ENCODE measurements at places on chromosomes 1 and 21.

GRCh38 chr1:41101076-41101475 is 79.6 kb upstream of the SLFNL1 start:
- no peak for DNase-seq

DNA sequence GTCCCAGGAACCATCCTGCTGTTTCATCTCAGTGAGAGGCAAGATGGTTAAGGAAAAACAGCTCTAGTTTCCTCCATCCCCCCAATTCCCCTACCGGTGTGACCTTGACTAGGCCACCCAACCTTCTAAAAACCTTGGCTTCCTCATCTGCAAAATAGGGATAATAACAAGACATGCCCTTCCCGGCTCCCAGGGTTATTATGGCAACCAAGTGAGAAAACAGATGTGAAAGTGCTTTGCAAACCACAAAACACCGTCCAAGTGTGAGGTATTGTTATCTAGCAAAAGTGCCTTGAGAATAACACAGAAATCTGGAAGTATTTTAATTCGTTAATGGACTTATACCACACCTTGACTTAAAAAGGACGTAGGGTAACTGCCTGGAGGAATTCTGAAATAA is 62.7 kb downstream of the ITPKB start:
- no peak for DNase-seq

DNA sequence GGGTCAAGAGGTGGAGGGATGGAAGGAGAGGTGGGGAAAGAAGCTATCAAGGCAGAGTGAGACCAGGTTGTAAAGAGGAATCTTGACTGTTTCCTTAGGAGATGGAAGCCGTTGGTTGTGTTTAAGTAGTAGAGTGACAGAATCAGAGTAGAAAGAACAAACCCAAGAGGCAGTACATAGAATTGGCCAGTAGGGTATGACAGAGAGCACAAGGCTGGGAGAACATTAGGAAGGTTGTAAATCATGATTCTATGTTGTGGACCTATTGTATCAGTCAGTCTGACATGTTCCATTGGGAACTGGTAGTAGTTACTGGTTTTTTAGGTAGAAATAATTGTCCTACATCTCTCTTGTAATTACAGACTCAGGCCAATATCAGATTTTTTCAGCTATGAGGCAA is 486.9 kb upstream of the USP24 start:
- no peak for DNase-seq

GRCh38 chr1:208209286-208209685 is 34.9 kb downstream of the PLXNA2 start:
- no peak for DNase-seq

GRCh38 chr1:182085726-182086125 is 24.2 kb upstream of the ZNF648 start:
- DNase-seq = no peak

- DNase-seq = no peak
Observed at GRCh38 chr1:200215350-200215749, 187.8 kb downstream of the NR5A2 start.

- DNase-seq = no peak
Observed at GRCh38 chr1:234913278-234913649, 215.4 kb downstream of the TOMM20 start.

- DNase-seq = no peak
Observed at GRCh38 chr1:183443466-183443865, 25.3 kb upstream of the NMNAT2 start.

DNA sequence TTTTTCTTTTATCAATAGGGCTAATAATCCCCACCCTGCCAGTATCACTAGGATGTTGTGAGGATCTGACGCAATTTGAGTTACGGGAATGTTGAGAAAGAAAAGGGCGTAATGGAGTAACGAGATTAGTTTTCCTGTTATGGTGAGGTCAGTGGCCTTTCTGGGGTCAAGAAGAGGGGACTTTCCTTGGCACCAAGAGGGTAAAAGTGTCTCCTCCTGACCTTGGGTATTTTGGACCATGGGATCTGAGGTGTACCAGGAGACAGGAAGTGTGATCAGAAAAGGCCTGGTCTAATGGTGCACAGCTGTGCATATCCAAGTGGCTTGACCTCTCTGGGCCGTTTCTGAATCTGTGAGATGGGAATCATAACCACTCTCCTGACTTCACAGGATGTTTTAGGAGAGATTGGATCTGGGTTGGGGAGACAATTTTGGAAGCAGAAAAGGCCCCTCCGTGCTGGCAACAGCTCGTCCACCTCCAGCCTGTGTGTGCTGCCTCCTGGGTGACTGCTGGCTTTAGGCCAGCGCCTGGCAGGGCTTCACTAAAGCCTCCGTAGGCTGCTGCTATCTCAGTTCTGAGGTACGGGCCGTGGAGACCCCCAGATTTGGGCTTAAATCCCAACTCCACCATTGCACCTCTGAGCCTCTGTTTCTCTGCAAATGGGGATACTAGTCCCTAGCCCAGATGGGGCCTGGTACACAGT is 37.1 kb downstream of the ALPL start:
- DNase-seq = no peak

- DNase-seq = no peak
Observed at GRCh38 chr1:159915571-159916241, 9.6 kb downstream of the TAGLN2 start.

- DNase-seq = no peak
Observed at GRCh38 chr1:193259636-193260035, 73.2 kb upstream of the B3GALT2 start.

- DNase-seq = no peak
Observed at GRCh38 chr1:227038401-227038800, 98.3 kb downstream of the COQ8A start.

GRCh38 chr1:99852648-99853047 is 2.5 kb downstream of the AGL start:
- DNase-seq = no peak

DNA sequence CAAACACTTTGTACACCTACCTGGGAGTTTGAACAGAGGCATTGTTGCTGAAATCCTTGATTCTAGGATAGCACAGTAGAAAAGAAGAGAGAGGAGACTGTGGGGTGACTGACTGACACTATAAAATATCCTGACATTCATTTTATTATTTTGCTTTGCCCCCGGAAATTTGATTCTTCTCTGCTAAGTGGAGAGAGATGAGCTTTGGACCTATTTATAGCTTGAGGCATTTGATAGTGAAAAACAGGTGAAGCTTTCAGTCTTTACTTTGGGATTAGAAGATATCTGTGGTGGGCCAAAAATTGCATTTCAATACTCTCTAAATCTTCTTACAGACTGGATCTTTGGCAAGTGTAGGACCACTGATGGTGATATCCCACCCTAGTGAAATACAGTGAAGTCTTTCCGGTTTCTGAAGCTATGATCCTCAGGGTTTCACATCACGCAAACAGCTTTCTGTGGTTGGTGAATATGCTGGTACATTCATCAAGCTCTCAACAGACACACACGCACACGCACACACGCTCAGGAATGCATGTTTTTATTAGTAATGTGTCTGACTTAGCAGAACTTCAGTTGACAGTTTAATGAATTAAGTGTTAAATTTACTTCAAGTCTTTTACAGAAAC is at the start of gene AMPD1:
Gene AMPD1, minus strand, starts transcription at position 117 of the 629 bp plus-strand sequence. Its CDS starts 75 bp downstream, at position 42.
- DNase-seq = no peak

- no peak for DNase-seq
Observed at GRCh38 chr1:29779146-29779545, 542.8 kb downstream of the PTPRU start.

- no peak for DNase-seq
Observed at GRCh38 chr1:158180741-158181576, at the start of gene CD1D. Gene CD1D, plus strand, starts transcription at chr1:158180895. Its CDS starts 207 bp downstream, at chr1:158181102.

GRCh38 chr1:30598571-30599114 is 124.7 kb downstream of the MATN1 start:
- no peak for DNase-seq

- DNase-seq = no peak
Observed at GRCh38 chr1:201468844-201469644, at the start of gene PHLDA3. Gene PHLDA3, minus strand, starts transcription at chr1:201469188. Its CDS starts 402 bp downstream, at chr1:201468786.

DNA sequence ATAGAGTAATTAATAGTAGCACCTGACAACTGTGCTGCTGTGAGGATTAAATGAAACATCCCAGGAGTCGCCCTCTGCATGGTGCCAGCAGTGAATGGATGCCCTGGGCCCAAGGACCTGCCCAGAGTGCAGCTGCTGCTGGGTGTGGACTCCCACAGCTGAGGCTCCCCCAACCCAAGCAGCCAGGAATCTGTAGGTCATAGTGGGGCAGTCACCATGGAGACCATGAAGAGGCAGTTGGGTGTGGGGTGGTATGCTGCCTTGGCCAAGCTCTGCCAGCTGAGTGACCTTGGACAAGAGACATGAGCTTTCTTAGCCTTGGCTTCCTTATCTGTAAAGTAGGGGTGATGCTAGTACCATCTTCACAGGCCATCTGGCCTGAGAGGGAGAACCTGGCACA is 9.4 kb downstream of the OLIG2 start:
- DNase-seq = no peak

DNA sequence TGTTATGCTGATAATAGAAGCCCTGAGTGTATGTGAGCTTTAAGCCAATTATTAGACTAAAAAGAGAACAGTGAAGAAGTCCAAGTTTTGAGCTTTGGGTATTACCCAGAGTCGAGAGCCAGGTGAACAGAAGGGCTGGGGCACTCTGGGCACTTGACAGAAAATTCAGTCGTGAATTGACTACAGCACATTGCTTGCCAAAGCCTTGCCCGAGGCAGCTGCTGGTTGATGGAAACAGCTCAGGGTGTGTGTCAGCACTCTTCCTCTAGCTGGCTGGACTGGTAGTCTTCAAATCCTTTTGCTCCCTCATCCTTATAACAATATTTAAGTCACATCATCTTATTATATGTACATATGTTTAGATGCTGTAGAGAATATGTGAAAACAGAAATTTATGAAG is 21.3 kb downstream of the PDE4B start:
- no peak for DNase-seq

GRCh38 chr21:23401278-23401677 is 2206.0 kb downstream of the MRPL39 start:
- DNase-seq = no peak

GRCh38 chr1:220954321-220955075 is 75.3 kb downstream of the HLX start:
- no peak for DNase-seq

DNA sequence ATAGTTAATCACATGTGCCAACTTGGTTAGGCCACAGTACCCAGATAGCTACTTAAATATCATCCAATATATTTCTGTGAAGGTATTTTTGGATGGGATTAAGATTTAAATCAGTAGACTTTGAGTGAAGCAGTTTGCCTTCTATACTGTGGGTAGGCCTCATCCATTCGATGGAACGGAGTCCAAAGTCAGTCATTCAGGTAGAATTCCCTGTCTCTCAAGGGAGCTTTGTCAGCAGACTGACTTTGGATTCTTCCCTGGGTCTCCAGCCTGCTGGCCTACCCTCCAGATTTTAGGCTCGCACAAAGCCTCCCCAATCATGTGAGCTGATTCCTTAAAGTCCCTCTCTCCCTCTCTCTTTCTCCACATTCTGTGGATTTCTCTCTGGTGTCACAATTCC is 145.1 kb upstream of the MAGI3 start:
- no peak for DNase-seq

- no peak for DNase-seq
Observed at GRCh38 chr1:234595899-234596298, 14.1 kb downstream of the IRF2BP2 start.

GRCh38 chr1:40122855-40123254 is 25.8 kb upstream of the PPT1 start:
- DNase-seq = no peak

GRCh38 chr1:9823943-9824701 is at the start of gene CLSTN1:
Gene CLSTN1, minus strand, starts transcription at chr1:9823965. Its CDS starts 232 bp downstream, at chr1:9823733.
- DNase-seq = peak; percentile 43

GRCh38 chr1:156644146-156644545 is 2.2 kb downstream of the BCAN start:
- no peak for DNase-seq

GRCh38 chr1:150661156-150661555 is 31.7 kb upstream of the ENSA start:
- no peak for DNase-seq

DNA sequence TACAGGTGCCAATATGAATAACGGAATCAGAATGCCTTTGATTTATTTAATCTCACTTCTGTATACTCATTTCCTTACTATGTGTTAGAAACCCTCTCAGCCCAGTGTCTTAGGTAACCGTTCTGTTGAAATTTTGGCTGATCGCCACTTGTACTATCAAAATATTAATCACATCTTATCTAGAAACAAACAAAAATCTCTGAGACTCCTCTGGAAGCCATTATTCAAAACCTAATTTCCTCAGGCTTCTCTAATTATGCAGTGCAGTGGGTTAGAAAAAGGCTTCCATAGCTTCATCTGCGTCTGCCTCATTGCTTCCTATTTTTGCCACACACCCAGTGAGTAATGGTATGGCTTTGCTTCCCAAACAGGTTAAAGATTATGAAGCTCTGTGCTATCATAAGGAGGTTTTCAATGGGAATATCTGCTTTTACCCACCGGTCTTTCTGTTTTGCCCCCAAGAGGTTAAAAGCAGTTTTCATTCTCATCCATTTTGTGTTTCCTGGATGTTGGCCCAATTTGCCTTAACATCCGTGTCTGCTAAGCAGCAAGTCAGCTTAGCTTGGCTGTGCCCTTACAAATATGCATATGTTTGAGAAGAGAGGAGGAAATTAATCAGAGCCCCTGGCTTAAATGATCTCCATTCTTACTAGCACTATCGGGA is 129.6 kb downstream of the RYR2 start:
- no peak for DNase-seq

GRCh38 chr21:44569861-44570517 is 3.5 kb upstream of the KRTAP10-4 start:
- DNase-seq = no peak

GRCh38 chr1:38123356-38124135 is 77.0 kb upstream of the POU3F1 start:
- DNase-seq = no peak

DNA sequence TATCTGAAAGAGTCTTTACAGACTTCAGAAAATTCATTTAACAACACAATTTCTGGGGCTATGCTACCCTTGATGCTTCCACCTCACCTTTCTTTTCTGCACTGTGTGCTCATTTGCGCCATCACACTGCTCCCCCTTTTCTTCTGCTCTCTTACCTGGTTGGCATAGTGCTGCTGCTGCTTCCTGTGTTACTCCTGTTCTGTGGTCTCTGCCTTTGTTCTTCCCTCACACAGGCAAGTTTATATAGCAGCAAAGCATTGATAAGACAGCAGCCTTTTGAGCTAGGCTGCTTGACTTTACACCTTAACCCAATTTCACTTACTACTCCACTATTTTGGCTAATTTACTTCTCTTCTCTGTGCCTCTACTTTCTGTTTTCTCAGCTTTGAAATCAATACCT is 18.3 kb downstream of the SGIP1 start:
- no peak for DNase-seq

- DNase-seq = no peak
Observed at GRCh38 chr1:143553627-143554026, 418.2 kb downstream of the FAM72C start.
